ENCODE measurements at places on chromosomes 13 and 19.

DNA sequence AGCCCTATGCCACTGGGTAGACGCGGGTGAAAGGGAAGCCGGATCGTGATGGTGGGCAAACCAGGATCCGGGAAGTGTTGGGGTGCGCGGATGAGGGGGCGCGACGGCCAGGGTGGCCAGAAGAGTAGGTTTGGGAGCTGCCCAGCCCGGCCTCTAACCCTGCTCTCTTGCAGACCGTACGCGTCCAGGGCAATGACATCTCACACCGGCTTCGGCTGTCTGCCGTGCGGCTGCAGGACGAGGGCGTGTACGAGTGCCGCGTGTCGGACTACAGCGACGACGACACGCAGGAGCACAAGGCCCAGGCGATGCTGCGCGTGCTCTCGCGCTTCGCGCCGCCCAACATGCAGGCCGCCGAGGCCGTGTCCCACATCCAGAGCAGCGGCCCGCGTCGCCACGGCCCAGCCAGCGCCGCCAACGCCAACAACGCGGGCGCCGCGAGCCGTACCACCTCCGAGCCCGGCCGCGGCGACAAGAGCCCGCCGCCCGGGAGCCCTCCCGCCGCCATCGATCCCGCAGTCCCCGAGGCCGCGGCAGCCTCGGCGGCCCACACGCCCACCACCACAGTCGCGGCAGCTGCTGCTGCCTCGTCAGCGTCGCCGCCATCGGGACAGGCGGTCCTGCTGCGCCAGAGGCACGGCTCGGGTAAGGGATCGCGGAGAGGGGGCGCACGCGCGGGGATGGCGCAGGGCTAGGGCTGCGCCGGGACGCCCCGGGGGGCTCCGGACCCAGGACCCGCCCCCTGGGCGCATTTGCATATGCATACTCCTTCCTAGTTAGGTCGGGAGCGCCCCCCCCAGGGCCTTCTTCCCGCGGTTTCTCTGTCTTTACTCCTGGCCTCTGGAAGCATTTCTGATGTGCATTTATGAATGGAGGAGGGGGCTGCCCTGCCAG lies 4.1 kb downstream of the VSTM2B start:
- DNase-seq = no peak

GRCh38 chr19:12295191-12295590 lies 508 bp upstream of the ZNF44 start:
- no peak for DNase-seq

- DNase-seq = no peak
Observed at GRCh38 chr19:2590630-2591399, 111.7 kb downstream of the GNG7 start.

DNA sequence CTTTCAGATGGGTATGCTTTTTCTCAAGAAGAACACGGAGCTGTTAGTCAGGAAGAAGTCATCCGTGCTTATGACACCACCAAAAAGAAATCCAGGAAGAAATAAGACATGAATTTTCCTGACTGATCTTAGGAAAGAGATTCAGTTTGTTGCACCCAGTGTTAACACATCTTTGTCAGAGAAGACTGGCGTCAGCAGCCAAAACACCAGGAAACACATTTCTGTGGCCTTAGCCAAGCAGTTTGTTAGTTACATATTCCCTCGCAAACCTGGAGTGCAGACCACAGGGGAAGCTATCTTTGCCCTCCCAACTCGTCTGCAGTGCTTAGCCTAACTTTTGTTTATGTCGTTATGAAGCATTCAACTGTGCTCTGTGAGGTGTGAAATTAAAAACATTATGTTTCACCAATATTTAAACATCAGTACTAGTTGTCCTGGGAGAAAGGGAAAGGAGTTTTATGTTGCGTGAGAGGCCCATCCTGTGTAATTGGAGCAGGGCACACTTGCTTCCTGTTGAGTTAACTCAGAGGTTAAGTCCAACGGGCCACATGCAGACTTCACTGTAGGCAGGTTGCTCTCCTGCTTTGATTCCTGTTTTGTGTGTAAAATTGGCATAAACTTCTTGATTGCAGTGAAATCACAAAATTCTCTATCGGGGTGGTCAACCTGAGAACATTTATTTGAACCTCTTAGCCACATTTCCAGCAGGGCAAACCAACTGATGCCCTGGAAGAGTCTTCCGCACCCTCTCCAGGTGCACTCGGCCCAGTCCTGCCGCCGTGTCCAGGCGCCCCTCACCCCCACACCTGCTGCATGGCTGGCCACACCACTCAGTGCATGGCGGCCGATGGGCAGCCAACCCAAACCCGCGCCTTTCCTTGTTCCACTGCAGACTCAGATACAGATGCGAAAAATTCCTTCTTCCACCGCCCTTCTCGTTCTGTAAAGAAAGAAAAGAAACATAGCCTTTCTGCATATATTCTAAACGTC lies 31.6 kb downstream of the SHISA2 start:
- DNase-seq = no peak

DNA sequence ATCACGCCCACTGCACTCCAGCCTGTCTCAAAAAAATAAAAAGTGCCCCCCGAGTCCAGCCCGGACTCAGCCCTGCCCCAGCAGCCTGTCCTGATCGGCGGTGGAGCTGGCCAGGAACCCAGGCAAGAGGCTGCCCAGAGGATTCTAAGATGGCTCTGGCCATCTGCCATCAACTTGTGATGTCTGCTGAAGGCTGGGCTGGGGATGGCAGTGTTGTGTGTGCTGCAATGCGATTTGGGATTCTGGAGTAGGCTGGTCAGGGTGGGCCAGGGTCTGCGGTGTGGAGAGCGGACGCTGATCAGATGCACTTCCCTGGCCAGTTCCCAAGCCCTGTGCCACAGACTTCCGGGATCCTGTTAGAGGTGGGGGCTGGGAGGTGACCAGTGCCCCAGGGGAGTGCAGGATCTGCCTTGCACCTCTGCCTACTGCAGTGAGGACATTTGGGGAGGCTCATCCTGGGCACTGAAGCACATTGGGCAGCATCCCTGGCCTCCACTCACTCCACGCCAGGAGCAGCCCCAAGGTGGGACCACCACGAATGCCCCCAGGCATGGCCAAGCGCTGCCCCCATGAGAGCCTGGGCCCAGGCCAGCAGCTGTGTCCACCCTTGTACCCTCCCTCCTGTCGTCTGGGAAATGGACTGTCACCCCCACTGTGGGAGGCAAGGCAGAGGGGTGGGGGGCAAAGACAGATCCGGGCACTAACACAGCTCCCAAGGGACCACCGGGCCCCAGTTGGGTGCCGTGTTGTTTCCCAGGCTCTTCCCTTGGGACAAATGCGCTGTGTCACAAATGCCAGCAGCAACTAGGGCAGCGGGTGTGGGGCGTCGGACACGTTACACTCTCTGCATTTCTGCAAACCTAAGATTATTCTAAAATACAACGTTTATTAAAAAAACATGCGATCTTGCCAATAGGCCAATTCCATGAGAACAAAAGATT lies 3.4 kb upstream of the TBXA2R start:
- DNase-seq = no peak

- DNase-seq = no peak
Observed at GRCh38 chr19:6271251-6271650, 8.5 kb downstream of the MLLT1 start.

GRCh38 chr13:53197424-53197823 lies 168.8 kb downstream of the OLFM4 start:
- peak; percentile 12 for DNase-seq

GRCh38 chr13:58500938-58501337 lies 869.4 kb downstream of the PCDH17 start:
- no peak for DNase-seq

DNA sequence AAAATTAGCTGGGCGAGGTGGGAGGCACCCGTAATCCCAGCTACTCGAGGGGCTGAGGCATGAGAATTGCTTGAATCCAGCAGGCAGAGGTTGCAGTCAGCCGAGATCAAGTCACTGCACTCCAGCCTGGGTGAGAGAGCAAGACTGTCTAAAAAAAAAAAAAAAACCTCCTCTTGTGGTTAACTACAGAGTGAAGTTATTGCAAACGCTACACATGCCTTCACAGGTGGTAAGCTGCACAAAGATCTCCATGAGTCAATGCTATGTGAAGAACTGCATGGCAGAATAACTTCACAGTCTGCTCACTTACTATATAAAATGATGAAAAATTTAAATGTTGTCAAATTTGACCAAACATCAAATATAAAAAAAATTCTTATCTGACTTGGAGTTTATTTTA lies 436.8 kb downstream of the FGF14 start:
- no peak for DNase-seq

GRCh38 chr13:80339912-80340650 lies 845 bp downstream of the SPRY2 start:
- no peak for DNase-seq

- DNase-seq = no peak
Observed at GRCh38 chr19:34468409-34468808, 13.1 kb upstream of the WTIP start.

- no peak for DNase-seq
Observed at GRCh38 chr13:76213423-76213904, 577.3 kb downstream of the LMO7 start.

GRCh38 chr13:59176775-59177174 lies 987.0 kb downstream of the DIAPH3 start:
- no peak for DNase-seq

DNA sequence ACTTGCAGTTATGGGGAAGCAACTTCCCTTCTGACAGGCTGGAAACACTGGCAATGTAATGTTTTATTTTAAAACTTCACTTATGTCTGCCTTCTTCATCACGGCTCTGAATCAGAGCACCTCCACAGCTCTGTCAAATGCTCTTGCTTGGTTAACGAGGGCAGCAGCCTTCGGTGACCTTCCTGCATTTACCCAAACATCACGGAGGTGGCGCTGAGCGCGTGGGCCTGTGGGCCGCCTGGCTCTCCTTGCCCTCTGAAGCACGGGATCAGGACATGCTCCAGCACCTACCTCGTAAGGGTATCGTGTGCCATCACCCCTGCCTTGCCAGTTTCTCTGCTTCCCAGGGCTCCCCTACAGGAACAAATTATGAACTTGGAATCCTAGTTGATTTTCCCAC lies 310.0 kb downstream of the TEX29 start:
- DNase-seq = no peak

DNA sequence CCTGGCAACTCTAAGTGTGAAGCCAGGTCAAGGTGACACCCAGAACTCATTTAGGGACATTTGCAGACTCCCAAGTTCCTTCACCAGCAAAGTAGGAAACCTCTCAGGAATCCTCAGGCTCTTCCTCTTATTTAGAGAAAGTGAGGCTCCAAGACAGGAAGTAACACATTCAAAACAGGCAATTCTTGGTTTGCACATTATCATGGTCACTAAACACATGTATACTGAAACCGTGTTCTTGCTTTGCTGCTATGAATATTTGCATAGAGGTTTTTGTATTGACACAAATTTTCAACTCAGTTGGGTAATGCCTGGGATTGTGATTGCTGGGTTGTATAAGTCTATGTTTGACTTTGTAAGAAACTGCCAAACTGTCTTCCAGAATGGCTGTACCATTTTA lies 13.2 kb upstream of the URI1 start:
- DNase-seq = no peak

- no peak for DNase-seq
Observed at GRCh38 chr19:15863272-15863671, 34.6 kb downstream of the CYP4F2 start.

GRCh38 chr19:34319785-34320184 lies 45.2 kb upstream of the GPI start:
- no peak for DNase-seq

GRCh38 chr13:112058941-112059340 lies 8.0 kb upstream of the SOX1 start:
- DNase-seq = no peak

GRCh38 chr19:12825254-12826131 lies 8.9 kb downstream of the RTBDN start:
- DNase-seq = no peak

- no peak for DNase-seq
Observed at GRCh38 chr13:111115965-111116521, 933 bp downstream of the ARHGEF7 start.

- no peak for DNase-seq
Observed at GRCh38 chr13:73058432-73058735, 421 bp upstream of the KLF5 start.

DNA sequence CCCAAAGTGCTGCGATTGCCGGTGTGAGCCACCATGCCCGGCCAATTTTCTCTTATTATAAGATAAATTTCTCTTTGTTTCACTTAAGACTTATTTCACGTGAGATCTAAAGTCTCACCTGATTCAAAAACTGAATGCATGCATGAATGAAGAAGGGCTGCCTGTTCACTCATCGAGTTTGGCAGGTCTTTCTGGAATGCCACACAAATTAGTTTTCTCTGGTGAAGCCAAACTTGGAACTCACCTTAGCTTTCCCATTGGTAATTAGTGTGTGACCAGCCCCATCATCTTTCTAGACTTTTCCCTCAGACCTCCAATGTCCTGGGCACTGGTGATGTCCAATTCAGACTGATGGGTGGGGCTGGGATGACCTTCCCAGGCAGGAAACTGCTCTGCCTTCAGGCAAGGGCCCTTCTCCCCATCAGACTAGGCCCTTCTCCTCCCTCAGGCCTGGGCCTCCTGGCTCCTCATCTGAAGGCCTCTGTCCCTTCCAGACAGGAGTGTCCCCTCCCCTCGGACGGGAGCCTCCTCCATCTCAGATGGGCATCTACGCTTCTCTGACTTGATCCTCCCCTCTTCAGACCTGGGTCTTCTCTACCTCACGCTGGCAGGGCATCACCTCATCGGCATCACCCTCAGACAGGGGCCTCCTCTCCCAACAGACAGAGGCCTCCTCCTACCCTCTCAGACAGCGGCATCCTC lies 14.4 kb downstream of the C3 start:
- DNase-seq = no peak

- DNase-seq = no peak
Observed at GRCh38 chr13:46526740-46527139, 26.2 kb upstream of the LRCH1 start.

GRCh38 chr19:5030822-5031221 lies 61.9 kb downstream of the KDM4B start:
- DNase-seq = no peak

- no peak for DNase-seq
Observed at GRCh38 chr19:13817615-13818371, 22.6 kb downstream of the ZSWIM4 start.

- no peak for DNase-seq
Observed at GRCh38 chr19:13506471-13506820, at the start of gene CACNA1A. Gene CACNA1A, minus strand, starts transcription at chr19:13506479. Its CDS starts 255 bp downstream, at chr19:13506224.

DNA sequence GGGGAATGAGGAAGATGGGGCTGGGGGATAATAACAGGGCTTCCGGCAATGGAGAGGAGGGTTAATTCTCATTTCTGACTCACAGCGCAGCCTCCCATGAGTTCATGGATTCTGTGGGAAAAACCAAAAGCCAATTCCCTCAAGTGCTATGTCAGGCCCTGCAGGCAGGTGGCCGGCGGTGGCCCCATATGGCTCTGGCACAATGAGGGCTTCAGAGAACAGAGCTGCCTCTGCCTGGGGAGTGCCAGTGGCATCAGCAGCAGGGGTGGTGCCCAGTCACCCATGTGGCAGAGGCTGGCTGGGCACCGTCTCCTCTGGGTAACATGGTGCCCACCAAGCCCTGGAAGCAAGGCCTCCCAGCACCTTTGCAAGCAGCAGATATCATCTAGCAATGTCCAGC lies 69.1 kb downstream of the ALOX5AP start:
- DNase-seq = no peak

GRCh38 chr13:71355010-71355409 lies 512.0 kb downstream of the DACH1 start:
- no peak for DNase-seq

- peak; percentile 83 for DNase-seq
Observed at GRCh38 chr13:97855570-97856303, 97.7 kb upstream of the IPO5 start.

- DNase-seq = no peak
Observed at GRCh38 chr13:36858290-36858689, 39.3 kb downstream of the RFXAP start.

- DNase-seq = no peak
Observed at GRCh38 chr13:76053181-76053580, 417.1 kb downstream of the LMO7 start.
